Fibroblast of skin of right biceps (primary cell): ENCODE measurements at places on chromosomes 1 and 21.

DNA sequence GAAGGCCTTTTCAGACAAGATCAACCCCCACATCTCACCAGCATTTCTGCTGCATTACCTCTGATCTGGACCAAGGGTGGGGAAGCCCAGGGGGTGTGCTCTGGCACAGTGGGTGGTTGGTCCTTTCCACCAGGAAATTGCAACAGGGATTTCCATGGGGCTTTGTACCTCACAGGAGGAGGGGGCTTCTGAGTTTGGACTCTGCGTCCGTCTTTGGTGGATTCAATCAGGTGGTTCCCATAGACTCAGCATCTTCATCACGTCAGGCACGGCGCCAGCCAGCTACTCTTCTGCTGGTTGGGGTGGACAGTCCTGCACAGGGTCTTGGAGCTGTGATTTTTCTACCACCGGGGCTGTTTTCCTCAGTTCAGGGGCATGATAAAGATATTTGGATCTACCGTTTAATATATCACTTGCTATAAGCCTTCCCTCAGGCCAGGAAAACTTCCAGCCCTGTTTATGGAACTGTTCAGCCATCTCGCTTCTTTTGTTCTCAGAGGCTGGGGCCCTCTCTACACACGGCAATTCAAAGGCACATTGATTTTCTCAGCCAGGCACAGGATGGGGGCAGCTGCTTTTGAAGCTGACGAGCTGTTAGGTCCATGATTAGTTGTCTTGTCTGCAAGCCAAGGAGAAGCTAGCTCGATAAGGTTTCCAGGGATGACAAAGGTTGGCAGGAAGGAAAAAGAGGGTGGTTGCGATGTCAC is 467.3 kb downstream of the CAMTA1 start:
- no peak for DNase-seq

DNA sequence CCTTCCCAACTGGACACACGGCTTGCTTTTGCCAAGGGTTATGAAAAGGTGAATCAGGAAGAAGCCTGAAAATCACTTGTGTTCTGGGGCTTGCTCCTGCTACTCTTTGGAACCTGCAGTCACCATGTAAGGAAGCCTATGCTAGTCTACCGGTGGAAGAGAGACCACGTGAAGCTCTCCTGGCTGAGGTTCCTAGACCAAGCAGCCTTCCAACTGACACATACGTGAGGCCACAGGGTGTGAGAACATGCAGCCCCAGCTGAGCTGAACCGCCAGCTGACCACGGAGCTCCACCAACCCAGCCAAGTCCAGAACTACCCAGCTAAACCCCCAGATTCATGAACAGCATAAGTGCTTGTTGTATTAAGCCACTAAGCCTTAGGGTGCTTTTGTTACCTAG is 72.8 kb upstream of the KRTAP19-8 start:
- no peak for DNase-seq

- DNase-seq: peak; percentile 80
Measured at GRCh38 chr1:246647113-246647512, 77.1 kb upstream of the SCCPDH start.

DNA sequence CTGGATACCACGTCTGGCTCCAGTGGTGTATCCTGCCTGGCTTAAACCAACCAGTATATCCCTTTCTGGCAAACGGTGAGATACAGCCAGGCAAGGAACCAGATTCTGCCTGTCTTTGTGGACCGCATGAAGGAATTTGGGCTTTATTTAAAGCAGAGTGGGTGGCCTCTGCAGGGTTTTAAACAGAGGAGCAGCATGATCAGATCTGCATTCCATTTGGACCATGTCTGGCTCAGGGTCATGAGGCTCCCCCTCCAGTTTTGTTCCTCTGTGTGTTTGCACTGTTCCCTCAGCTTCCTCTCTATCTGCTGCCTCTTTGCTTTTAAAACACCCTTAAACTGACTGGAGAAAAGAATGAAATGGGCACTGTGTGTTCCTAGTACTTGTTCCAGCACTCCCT is 195.0 kb downstream of the GIPC2 start:
- peak; percentile 65 for DNase-seq

DNA sequence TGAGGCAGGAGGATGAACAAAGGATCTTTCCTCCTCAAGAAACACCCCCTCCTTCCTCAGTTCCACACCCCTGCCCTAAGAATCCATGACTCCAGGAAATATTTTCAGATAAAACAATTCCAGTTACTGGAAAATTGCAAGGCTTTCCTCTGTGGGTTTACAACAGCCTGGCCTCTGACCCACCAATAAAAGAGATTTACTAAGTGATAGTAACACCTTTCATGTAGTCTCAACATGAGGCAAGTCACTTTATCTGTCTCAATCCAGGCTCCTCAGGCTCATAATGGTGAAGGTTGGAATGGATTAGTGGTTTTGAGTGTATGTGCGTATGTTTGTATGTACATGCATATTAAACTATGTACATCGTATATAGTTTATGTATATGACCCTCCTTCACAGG is 71.4 kb upstream of the PPP2R5A start:
- no peak for DNase-seq

GRCh38 chr1:243488459-243489157 is 232.8 kb downstream of the SDCCAG8 start:
- no peak for DNase-seq

DNA sequence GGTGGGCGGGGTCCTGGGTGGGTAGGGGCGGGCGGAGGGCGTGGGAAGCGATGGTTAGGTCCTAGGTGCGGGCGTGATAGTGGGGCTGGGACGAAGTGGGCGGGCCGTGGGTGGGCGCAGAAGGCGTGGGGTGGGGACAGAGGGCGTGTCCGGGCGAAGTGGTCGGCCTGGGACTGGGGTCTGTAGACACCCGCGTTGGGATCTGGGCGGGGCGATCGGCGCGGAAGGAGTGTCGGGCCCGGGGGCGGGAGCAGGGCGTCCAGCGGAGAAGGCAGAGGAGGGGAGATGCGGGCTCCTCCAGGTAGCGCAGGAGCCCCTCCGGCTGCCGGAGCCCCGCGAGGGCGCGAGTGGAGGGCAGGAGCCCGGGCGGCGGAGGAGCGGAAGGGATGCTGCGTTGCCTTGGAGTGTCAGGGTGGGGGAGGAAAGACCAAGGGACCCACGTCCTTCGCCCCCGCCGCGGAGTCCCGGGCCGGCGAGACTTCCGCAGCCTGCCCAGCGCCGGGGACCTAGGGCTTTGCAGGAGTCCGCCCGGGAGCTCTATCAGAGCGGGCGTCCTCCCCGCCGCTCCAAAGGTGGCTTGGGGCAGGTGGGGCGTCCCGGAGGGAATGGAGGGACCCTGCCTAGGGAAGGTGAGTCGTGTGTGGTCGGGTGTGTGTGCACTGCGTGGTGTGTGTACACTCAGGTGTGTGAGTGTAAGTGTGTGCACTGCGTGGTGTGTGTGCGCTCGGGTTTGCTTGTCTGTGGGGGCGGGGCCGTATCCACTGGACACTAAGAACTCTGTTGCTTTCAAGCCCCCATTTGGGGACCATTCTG is 27.0 kb upstream of the PRSS38 start:
- no peak for DNase-seq

DNA sequence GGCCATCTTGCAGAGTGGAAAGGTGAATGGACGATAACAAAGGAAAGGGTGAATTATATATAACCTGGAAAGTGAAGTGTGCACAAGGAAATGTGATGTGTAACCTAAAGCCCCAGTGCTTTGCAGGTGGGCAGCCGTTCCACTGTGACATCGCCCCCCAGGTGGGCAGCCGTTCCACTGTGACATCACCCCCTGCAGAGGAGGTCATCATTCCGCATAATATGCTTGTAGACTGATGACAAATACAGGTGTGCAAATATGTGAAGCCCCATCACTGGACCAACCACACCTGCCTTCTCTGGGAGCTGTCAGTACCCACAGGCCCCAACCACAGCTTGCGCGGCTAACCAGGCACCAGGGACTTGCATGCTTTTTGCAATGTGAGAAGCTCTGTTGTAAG is 4.7 kb upstream of the ZNF496 start:
- no peak for DNase-seq

DNA sequence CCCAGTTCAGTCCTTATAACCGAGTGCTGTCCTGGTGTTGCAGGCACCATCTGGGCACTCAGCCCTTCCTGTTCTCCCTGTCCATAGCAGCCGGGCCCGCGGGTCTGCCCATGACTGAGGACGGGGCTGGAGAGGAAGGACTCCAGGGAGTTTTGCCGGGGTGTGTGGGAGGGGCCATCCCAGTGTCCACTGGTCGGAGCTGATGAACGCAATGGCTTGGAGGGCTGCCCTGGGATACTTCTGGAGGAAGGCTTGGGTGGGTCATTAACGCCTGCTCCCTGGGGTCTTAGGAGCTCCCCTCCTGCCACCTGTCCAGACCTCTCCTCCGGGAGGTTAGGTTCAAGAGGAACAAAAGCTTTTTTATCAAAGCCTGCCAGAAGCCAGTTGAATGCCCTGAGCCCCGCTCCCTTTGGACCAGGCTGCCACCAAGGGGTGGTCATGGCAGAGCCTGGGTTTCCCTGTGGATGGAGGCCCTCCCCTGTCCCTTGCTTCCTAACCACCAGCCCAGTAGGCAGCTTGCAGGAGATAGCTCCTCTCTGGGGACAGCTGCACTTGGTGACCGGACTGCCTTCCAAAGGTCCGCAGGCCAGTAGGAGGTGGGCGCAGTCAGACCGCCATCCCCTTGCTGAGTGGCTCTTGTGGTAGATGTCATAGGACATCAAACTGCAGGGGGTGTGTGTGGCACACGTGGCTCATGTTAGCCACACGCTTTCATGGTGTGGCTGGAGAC is 61.3 kb downstream of the TRIM11 start:
- no peak for DNase-seq

GRCh38 chr1:68495968-68496679 is 758 bp downstream of the DEPDC1 start:
- DNase-seq: peak; percentile 7

GRCh38 chr21:32423320-32424190 is 11.0 kb downstream of the EVA1C start:
- DNase-seq: peak; percentile 91

- DNase-seq: no peak
Measured at GRCh38 chr1:44016041-44016889, 15.0 kb downstream of the SLC6A9 start.

DNA sequence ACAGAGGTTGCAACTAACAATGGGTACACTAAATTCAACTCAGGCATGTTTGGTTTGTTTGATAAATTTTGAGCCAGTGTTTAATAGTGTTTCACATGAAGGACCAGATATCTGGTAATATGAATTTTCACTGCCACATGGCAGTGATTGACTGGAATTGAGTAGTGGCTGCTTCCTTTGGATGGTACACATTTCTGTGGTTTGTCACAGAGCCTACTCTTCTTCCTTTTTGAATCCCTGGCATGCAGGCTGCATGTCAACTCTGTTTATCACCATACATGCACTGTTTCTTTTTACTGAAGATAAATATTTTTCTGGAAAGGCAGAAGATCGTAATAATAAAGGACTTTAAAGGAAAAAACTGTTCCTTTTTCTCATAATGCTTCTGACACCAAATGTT is 35.5 kb downstream of the SDCCAG8 start:
- DNase-seq: peak; percentile 42

DNA sequence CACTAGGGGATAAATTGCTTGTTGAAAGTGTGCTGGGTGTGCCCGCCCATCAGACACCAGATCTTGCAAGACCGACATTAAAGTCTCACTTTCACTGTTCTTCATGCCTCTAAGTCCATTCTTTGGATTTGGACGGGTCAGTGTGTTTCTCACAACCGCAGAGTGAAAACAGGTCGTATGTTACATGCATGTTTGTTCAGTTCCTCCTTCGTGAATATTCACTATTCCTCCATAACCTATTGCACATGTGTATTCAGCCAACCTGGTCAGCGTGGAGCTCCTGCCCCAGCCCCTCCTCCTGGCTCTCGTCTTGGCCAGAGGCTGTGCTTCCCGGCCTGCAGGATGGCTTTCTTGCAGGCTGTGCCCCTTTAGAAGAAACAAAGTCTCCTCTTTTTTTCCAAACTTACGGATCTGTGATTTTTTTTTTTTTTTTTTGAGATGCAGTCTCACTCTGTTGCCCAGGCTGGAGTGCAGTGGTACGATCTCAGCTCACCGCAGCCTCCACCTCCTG is 2.2 kb upstream of the KRTAP10-6 start:
- no peak for DNase-seq

GRCh38 chr1:176206006-176206960 is 803 bp downstream of the COP1 start:
- DNase-seq: peak; percentile 49

GRCh38 chr1:45762291-45762690 is 11.8 kb upstream of the IPP start:
- no peak for DNase-seq

DNA sequence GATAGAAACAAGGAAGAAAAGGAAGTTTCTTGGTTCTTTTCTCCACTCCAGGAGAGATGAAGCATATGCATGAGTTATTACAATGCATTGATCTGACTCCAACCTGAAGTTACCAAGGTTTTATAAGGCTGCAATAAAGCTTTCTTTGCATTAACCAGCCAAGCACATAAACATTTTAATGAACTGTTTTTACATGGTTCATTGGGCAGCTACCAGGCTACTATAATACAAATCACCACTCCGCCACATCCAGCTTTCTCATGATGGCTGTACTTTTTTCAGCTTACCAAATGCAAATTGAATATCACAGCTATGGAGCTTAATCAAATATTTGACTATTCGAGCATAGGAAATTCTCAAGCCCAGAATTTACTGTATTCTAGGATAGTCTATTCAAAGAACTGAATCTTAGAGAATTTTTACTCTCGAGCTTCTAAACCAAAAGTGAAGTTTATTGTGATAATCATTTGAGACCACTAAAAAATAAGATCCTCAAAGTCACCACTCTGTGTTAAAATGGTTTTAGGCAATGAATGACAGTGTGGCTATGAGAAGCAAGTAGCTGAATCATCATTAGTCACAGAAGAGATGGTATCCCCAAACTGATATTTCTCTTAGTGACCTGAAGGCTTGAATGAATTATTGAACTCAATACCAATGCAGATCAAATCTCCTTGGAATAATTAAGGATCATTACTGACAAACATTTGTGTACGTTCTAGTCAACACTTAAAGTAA is 58.6 kb upstream of the ZNF281 start:
- DNase-seq: no peak

DNA sequence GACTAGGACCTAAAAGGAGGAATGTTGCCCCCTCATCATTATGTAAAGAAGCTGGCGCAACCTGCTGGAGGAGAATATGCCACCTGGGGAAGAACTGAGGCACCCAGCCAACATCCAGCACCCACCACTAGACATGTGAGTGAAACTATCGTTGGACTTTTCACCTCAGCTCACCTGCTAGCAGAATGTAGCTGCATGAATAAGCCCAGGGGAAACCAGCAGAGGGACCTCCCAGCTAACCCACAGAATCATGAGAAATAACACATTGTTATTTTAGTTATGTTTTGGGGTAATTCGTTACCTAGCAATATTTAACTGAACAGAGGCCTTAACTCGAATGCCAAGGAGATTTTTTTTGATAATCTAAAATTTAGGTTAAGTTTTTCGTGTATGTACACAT is 542.5 kb upstream of the DAB1 start:
- DNase-seq: no peak

DNA sequence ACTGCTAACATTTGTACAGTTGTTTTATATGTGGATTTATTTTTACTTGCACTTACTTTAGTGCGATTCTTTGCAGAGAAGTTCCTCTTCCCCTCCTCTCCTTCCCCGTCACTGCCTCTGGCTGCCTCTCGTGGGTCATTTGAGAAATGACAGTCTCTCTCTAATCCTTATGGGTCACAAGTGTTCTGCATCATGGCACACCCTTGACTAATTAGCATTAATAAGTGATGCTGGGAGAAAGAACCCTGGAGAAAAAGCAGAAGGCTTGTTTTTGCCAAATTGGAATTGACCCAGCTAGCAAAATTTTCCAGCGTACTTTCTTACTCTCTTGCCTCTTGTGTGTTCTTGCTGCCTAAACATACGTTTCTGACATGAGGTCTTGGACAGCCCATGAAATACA is 301.2 kb downstream of the DUSP10 start:
- DNase-seq: peak; percentile 35
